Fibroblast of skin of right biceps (primary cell): ENCODE measurements at places on chromosomes 11 and 22.

DNA sequence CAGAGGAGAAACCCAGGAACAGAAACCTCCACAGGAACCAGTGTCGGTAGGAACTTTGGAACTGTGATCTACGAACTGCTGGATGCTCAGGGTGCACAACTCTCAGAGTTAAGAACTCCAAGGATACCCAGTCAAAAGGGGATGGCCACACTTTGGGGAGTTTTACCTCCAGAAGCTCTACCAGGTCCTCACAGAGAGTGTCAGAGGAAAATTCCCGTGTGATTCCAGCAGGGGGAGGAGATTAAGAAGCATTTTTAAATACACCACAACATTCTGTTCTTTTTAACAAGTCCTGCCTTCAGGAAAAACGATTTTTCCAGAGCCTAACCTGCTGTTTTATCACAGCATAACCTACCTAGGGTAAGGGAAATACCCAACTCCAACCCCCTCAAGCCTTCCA, 104.0 kb downstream of the SOX6 start:
- peak; percentile 29 for DNase-seq

DNA sequence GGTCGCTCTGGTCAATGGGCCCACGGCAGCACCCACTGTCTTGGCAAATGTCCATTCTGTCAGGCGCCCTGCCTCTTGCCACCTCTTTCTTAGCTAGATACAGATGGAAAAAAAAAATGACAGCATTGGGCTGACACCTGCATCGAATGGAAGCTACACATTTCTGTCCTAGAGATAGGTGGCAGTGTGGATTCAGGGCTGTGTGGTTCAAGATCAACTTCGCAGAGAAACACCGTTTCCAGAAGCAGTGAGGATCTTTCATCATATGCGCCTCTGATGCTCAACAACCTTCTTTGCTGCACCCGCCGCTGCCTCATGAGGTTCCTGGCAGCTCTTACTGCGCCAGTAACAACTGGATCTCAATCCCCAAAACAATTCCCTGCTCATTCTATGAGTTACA, 236.3 kb downstream of the KIRREL3 start:
- peak; percentile 6 for DNase-seq

GRCh38 chr11:17529844-17530185, 14.4 kb downstream of the USH1C start:
- DNase-seq, result no peak

GRCh38 chr11:129814244-129815014, 1.2 kb upstream of the TMEM45B start:
- DNase-seq, result no peak

- DNase-seq, result no peak
Observed at GRCh38 chr22:46578251-46578823, 40.9 kb upstream of the CELSR1 start.

GRCh38 chr11:75292943-75293342, 52.4 kb downstream of the TPBGL start:
- DNase-seq, result no peak

DNA sequence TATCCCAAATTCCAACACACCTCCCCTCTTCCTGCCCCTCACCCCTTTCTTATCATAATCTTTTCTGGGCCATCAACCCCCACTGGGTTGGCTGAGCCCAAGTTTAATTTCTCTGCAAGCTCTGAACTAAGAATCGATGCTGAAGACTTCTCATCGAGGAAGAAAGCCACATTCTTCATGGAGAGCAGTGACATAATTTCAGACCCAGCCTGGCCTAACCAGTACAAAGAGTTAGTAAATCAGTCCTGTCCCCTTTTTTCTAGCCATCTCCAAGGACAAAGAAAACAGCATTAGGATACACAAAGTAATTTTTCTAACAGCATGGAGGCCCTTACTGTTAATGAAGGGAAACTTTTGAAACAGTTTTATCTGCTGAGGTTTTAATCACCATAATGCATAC, 45.0 kb downstream of the KCNJ1 start:
- DNase-seq, result no peak

- DNase-seq, result no peak
Observed at GRCh38 chr11:11230802-11231562, 122.1 kb downstream of the CSNK2A3 start.

DNA sequence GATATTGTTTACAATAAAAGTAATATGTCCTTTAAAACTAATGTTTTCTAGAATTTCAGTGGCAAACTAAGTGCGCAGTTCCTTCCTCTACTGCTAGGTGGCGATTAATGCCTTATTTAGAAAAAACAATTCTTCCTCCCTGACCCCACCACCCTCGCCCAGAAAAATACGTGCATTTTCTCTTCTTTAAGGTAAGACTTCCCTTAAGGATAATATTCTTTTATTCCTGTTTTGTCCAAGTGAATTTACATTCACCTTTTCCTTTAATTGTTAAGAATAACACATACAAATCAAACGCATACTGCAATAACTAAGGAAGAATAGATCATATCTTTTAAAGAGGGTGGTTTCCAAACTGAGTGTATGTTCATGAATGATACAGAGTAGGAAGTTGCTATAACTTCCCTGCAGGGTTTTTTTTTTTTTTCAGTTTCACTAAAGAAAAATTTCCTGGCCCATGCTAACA, 17.0 kb upstream of the PSMA1 start:
- DNase-seq, result peak; percentile 11

- no peak for DNase-seq
Observed at GRCh38 chr22:41758231-41758630, 42.2 kb upstream of the CCDC134 start.

- DNase-seq, result no peak
Observed at GRCh38 chr11:102784380-102784779, 4.0 kb upstream of the MMP10 start.

- no peak for DNase-seq
Observed at GRCh38 chr11:68303083-68303482, 9.3 kb upstream of the LRP5 start.

- DNase-seq, result no peak
Observed at GRCh38 chr22:18999008-18999407, 62.9 kb upstream of the PRODH start.

DNA sequence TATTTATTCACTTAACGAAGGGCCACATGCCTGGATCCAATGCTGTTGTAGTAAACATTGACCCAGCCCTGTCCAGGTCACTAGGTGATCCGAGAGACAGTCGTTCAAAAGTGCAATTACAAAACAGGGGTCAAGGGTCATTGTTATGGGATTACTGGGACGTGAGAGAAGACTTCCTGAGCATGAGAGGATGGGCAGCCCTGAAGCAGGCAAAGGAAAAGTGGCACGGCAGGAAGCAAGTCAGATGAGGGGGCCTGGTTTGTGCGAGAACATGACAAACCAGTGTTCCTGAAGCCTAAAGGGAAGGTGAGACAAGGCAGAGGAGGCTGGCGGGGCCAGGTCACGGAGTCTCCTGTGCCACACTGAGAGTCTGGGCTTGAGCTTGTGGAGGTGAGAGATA, 15.8 kb upstream of the MMP20 start:
- DNase-seq, result no peak

- peak; percentile 34 for DNase-seq
Observed at GRCh38 chr11:79973721-79974617, 533.1 kb upstream of the TENM4 start.

DNA sequence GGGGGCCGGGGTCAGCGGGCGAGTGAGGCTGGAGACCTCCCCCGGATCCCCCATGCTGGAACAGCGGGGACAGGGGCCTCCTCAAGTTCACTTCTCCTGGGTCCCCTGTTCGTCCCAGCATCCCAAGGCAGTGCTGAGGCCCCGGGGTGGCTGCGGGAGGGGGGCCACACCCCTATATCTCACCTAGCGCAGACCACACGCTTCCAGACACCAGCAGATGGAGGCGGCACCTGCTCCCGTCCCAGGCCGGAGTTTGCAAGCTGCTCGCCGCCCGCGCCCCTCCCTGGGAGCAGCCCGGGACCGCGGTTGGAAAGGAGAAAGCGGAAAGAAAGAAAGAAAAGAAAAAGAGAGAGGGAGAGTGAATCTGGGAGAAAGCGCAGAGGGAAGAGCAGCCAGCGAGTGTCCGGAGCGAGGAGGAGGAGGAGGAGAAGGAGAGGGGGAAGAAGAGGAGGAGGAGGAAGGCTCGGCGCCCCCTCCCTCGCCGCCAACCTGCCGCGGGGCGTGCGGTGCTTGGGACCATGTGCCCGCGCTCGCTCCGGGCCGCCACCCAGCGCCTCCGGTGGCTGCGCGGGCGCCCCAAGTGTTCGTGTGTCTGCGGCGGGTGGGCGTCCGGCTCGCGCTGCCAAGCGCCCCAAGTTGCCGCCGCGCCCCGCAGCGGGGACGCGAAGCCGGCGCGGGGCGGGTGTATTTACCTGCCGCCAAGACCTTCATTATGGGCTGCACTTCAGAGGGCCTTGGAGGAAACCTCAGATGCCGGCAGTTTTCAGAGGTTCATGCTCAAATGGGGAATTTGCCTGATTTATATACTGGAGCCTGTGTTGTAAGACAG, at the start of gene LIF:
LIF (minus strand) TSS at position 775 of the 829 bp plus-strand sequence; CDS start at position 711, 64 bp downstream.
- DNase-seq, result no peak

- no peak for DNase-seq
Observed at GRCh38 chr11:17550450-17551346, 3.6 kb downstream of the OTOG start.

- DNase-seq, result no peak
Observed at GRCh38 chr11:112132737-112133136, 31.2 kb downstream of the IL18 start.

- no peak for DNase-seq
Observed at GRCh38 chr11:35318309-35318708, 101.0 kb downstream of the SLC1A2 start.

DNA sequence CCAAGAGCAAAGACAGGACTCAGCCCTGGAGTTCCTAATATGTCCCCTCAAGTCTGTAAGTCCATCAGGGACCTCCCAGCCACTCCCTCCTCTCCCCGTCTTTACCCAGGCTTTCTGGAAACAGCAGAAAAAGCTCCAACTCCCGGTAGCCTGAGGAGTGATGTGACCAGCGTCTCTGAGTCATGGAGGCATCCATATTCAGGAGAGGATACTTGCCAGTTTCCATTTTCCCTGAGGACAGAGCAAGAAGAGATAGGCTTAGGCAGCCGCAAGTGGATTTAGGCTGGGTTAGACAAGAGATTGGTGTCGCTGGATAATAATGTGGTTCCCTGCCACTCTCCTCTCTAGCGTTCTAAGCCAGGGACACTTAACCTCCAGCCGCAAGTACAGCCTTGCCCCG, 206.6 kb downstream of the GRIK4 start:
- no peak for DNase-seq

GRCh38 chr11:96189351-96189750, 153.6 kb downstream of the MAML2 start:
- no peak for DNase-seq

DNA sequence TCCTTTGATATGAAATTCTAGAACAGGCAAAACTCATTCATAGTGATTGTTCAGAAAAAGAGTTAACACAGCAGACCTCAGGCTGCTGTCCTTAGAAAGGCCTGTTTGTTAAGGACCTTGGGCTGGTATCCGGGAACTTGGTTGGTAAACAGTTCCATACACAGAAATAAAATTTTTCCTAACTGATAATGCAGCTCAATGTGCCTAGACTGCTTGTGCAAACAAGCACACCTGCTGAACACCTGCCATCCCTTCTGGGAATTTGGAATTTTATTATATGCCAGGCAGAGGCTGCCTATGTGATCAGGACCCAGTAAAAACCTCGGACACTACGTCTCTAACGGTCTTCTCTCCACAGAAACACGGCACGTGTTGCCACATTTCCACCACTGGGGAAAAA, 11.5 kb downstream of the THAP12 start:
- DNase-seq, result no peak

GRCh38 chr11:106391771-106392420, 314.4 kb downstream of the AASDHPPT start:
- peak; percentile 87 for DNase-seq

DNA sequence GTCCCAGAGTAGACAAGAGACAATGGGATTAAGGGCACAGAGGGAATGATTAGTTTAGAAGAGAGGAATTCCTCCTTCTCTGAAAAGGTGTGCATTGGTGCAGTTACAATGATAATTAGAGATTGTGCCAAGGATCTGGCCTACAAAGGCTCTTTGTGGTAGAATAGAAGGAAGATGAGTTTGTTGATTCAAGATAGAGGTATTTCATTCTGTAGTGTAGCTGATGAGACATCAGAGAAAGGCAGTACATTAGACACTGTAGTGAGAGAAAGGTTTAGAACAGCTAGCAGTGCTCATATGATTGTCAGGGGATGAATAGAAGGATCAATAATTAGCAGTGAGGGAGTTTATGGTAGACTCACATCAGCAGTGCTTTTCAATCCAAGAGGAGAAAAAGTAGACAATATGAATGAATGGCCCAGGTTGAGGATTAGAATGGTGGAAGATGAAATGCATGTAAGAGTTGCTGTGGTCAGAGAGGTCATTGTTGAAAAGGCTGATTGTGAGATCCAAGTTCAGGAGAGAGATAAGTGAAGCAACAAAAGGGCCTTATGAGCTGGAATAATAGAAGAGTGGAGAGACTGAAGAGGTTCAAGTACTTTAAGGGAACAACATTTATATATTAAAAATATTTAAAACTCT, 28.9 kb downstream of the SIK2 start:
- peak; percentile 17 for DNase-seq
